Endothelial cell of umbilical vein (primary cell): ENCODE measurements at places on chromosomes 4 and X. TPM values are rescaled to one million over a fixed set of nuclear protein-coding genes. Genes with fewer than 3 reads are reported as not detected.

Gene NPY1R
- polyA plus RNA-seq: 0.08 and 0.21 TPM in 2 replicates

GRCh38 chr4:100189820-100190642 is at the start of gene DDIT4L:
TSS of gene DDIT4L (minus strand) at chr4:100190468. CDS start at chr4:100189983, 485 bp downstream.
- DNase-seq: peak; percentile 42

Gene C4orf54
- not detected in 2 replicates for polyA plus RNA-seq

GRCh38 chr4:38463268-38463958 is 200.6 kb upstream of the KLF3 start:
- DNase-seq: no peak

GRCh38 chr4:173367285-173367684 is 3.5 kb upstream of the SAP30 start:
- peak; percentile 84 for DNase-seq

DNA sequence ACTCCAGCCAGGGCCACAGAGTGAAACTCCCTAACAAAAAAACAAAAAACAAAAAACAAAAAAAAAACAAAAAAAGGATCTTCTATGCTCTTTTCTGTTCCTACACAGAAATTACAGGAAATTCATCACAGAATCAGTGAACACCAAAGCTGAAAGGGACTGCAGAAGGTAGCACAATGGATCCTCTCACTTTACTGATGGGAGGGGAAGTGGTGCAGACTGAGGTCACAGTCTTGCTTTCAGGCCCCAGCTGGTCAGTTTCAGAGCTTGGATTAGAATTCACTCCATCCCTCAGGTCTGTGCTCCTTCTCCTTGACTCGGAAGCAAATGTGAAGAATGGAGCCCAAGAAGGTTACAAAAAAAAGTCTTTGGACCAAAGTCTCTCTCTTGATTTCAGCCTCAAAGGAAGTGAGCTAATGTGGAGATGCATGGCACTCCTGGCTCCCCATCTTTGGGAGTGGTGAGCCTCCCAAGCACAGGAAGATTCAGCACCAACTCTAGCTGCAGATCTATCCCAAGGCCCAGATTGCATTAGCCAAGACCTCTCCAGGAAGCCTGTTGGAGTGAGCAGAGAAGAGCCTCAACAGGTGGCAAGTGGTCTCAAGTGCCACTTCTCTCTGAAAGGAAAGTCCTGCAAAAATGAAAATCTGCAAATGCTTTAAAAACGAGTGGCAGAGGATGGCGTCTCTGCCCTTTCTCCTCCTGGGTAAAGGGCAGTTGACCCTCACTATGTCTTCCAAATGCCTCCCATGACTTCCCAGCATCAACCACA is 176.0 kb downstream of the MAML3 start:
- DNase-seq: no peak
